Left hindlimb (tissue), 1 donor: ENCODE measurements at places on chromosomes 5 and 9.

GRCh38 chr5:129078247-129078646 is 16.3 kb upstream of the ISOC1 start:
- no peak for DNase-seq

DNA sequence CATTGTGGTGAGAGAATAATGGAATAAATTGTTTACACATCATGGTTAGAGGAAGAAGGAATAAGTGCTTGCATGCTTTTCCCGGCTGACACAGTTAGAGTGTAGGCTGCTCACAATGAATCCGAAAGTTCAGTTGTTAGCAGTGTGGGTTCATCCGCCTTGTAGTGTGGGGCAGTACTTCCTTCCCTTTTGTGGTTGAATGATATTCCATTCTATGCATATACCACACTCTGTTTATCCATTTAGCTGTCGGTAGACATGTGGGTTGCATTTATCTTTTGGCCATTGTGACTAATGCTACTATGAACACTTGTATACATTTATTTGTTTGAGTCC is 84.0 kb downstream of the COL5A1 start:
- no peak for DNase-seq

DNA sequence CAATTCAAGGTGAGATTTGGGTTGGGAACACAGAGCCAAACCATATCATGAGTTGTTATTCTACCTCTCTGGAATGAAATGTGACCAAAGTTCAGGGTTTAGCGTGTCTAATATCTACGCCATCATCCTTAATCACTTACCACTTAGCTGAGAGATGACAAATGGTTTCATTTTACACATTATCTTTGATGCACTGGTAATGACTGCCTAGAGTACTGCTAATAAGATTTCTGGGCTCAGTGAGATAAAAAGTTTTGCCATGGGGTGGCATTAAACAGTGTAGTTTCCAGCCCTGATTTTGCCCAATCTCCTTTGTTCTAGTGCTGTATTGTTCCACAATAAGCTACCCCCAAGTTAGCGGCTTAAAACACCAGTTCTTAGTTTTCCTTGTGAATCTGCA is 367.2 kb downstream of the MLLT3 start:
- no peak for DNase-seq

DNA sequence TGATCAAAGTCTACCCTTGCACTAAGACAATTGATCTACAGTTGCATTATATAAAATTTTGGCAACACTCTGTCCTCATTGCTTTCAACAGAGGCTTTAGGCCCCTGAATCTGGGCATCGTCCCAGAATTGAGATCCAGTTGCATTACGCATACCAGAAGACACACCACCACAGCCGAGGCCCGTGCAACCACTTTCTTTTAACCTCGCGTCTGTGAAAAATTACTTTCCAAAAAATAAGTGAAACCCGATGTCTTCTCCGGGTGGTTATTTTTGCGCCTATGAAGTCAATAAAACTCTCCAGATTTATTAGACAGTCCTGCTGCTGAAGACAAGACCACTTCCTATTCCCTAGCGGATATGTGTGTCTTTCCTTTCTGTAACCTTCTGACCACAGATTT is 52.1 kb upstream of the NFIB start:
- peak; percentile 91 for DNase-seq

DNA sequence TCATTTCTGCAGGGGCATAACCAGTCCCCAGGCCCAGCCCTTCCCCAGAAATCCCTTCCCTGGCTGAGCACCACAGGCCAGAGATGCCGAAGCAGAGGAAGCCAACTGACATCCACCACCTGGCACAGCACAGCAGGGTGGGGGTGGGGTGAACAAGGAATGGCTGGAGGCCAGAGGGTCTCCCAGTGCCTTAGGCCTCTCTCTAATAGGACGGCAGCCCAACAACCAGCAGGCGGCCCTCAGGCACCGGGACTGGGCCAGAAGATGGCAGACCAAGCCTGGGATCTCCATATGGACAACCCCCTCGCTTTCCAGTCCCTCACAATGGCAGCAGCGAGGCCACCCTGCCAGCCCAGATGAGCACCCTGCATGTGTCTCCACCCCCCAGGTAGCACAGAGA is 13.2 kb downstream of the PDLIM4 start:
- DNase-seq = no peak

DNA sequence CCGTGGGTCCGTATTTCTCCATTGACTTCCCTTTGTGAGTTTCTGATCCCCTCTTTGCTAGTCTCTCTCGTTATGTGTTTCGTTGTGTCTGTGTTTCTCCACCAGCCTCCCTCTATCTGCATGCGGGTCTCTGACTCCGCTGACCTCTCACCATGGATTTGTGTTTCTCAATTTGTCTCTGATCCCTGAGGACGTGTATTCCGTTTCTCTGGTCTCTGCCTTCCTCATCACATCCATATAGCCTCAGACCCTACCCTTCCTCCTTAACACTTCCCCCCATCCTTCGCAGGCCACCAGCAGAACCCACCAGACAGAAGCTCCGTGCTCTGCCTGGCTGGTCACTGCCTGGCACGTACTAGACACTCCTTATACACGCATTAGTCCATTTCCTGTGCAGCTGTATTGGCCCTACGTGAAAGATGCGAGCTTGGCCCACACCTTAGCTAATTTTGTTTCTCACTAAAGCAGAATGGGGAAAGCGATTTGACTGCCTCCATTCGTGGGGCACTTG is 631 bp downstream of the B4GALT7 start:
- no peak for DNase-seq

- no peak for DNase-seq
Measured at GRCh38 chr9:92963831-92964606, 16.7 kb downstream of the FGD3 start.

- DNase-seq = no peak
Measured at GRCh38 chr5:105350486-105351140, 1788.0 kb upstream of the NUDT12 start.

GRCh38 chr5:133527311-133527710 is 85.0 kb downstream of the FSTL4 start:
- peak; percentile 65 for DNase-seq

GRCh38 chr9:119639287-119639955 is 270.2 kb upstream of the BRINP1 start:
- DNase-seq = no peak

- DNase-seq = no peak
Measured at GRCh38 chr9:35869621-35870216, 482 bp downstream of the OR13J1 start.

- DNase-seq = no peak
Measured at GRCh38 chr5:122545986-122546385, 228.9 kb upstream of the SNX2 start.

DNA sequence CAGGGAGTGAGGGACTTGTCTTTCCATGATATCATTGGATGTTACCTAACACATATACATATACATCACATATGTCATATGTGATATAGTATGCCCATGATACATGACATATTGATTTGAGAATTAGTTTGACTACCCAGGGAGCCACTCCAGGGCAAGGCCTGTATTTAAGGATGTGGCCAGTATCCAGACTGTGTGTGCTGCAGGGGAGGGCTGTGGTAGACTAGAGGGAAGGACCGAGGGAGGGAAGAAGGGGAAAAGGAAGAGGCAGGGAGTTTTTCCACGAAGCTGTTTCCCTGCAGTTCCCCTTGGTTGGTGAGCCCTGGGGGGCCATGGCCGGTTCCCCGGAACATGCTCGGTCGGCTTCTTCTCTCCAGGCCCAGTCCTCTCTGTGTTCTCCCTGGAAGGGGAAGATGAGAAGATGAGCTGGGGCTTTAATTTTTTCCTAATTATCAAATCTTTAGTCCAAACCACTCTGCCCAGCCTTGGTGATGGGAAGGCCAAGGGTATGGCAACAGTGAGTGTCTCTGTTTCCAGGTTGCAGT is 48.7 kb downstream of the NSUN2 start:
- DNase-seq = no peak

- no peak for DNase-seq
Measured at GRCh38 chr5:75043633-75044264, 8.6 kb downstream of the GCNT4 start.

GRCh38 chr9:127919253-127919815 is 2.5 kb upstream of the ST6GALNAC4 start:
- DNase-seq = peak; percentile 72

GRCh38 chr5:172733974-172734346 is 37.0 kb downstream of the DUSP1 start:
- DNase-seq = no peak

- DNase-seq = no peak
Measured at GRCh38 chr5:127227881-127228280, 62.7 kb upstream of the MEGF10 start.

DNA sequence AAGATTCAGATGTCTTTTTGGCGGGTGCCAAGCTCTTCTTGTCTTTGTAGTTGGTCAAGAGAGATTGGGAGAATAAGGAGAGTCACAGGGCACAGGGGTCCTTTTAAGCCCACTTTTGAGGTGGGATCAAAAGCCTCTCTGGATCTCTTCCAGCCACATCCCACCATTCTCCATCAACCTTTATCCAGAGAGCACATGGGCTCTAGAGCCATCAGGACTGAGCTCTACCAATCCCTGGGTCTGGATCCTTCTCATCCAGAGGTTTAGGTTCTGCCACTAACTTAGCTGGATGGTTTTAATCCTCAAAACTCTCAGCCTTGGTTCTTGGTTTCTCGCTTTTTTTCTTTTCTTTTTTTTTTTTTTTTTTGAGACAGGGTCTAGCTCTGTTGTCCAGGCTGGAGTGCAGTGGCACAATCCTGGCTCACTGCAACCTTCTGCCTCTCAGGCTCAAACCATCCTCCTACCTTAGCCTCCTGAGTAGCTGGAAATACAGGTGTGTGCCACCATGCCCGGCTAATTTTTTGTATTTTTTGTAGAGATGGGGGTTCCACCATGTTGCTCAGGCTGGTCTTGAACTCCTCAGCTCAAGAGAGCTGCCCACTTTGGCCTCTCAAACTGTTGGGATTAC is 44.6 kb upstream of the MATR3 start:
- DNase-seq = no peak

DNA sequence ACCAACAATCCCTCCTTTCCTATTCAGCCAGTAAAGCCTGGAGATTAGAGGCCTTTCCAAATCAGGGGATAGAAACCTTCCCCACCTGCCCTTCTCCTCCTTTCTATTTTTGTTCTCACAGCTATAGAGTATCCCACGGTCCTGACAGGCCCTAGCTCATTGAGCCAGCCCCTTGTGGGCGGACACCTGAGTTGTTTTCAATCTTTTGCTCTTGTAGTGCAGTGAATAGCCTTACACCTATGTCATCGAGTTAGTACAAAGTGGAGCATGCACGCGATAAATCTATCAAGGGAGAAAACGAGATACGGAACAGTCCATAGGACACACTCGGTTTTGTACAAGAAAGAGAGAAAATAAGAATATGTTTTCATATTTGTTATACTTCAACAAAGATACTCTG is 77.2 kb downstream of the TSPAN17 start:
- DNase-seq = no peak

GRCh38 chr9:110799396-110799795 is 130.8 kb downstream of the MUSK start:
- DNase-seq = no peak

- DNase-seq = no peak
Measured at GRCh38 chr5:7474821-7475403, 79.0 kb downstream of the ADCY2 start.

DNA sequence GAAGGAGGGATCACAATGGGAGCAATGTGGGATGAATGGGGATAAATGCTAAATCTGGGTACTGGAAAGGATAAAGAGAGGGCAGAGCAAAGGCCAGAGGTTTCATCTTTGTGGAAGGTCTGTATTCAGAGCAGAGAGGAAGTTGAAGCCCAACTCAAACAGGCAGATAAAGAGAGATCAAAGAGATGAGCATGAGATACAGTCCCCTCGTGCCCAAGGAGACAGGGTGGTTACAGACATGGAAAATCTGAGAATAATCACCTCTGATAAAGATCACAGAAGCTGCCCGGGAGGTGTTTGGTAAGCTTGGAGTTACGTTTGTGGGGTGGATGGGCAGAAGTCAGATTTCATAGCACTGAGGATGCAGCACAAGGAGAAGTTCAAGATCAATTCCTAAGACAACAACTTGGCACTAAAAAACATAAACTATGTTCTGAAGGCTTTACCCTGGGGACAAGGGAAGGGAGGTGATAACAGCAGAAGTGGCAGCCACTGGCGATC is 459 bp upstream of the ERAP2 start:
- DNase-seq = no peak

DNA sequence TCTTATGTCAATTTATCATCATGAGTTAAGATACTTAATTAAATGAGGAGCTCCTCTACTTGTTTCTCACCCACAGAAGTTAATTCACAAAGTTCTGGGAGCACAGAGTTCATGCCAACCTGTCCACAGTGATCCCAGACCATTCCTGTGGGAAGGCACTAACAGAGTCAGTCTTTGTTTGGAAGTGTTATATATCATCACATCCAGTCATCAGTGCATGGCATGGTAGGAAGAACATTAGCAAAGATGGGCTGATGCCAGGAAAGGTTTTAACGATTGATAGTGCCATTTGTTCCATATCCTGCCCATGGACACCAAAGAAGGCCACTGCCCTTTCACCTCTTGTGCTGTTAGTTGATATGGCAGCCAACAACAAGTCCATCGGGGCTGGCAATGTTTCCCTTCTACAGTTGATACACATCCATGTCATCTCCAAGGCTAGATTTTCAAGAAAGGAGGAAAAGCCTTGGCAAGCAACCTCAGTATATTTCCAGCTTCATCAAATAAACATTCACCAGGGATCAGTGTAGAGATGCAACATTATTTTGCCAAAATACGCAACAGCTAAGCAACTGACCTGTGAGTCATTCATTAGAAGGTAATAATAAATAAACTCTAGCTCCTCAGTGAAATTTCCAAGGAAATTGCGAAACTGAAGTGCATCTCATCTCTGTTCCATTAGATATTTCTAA is 169.6 kb downstream of the RORB start:
- no peak for DNase-seq

DNA sequence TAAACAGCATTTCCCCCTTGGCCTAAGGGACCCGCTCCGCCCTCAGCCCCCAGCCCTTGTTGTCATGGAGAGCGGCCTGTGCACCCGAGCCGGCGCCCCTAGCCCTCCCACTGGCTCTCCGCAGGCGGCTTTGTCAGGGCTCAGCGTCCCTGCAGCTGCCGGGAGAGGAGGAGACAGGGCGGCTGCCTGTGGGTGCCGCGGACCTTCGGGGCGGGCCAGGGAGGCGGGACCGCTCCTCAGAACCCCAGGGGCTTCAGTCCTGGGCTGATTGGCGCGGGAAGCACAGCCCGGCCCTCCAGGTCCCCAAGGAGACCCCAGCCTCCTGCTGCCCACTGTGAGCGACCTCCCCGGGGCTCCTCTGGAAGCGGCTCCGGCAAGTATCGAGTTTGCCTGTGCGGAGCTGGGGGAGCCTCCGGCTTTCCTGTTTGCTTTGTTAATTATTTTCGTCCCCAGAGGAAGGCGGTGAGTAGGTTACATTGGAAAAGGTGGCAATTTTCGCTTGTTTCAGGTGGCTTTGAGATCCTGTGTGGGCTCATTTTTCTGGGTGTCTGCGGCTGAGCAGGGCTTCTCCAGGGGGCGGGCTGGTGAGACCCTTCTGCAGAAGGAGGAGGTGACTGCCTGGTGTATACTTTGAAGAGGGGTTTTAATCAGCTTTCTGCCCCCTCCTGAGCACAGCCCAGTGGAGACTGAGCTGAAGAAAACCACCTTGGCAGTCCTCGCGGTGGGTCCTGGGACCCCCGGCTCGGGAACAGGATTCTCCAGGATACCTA is at the start of gene FGD3:
Gene FGD3 (plus strand): TSS at position 256 of the 770 bp plus-strand sequence. CDS start 28,734 bp downstream, outside the sequence.
- peak; percentile 58 for DNase-seq

GRCh38 chr5:25107853-25108252 is 463.1 kb upstream of the CDH10 start:
- DNase-seq = no peak
